ENCODE measurements at places on chromosomes 5 and 9. TPM values are rescaled to one million over a fixed set of nuclear protein-coding genes. Genes with fewer than 3 reads are reported as not detected.

Gene HK3
- 16.9 TPM for total RNA-seq

Gene CDKN2B-AS1
- 0.65 TPM for total RNA-seq

Gene ACER2
- total RNA-seq: 3.5 TPM

Gene SWI5
- total RNA-seq: 11.5 TPM

Gene ORM2
- not detected for total RNA-seq

Gene ZNF346
- 11.6 TPM for total RNA-seq

Gene MARCOL
- not detected for total RNA-seq

Gene AMBP
- total RNA-seq: 0.65 TPM

Gene MOCS2
- total RNA-seq: 55.2 TPM

Gene PTPN3
- total RNA-seq: 1.7 TPM

Gene SOWAHA
- total RNA-seq: not detected

Gene CBY3
- total RNA-seq: not detected

Gene PCDHGB6
- total RNA-seq: 6.7 TPM

Gene GFPT2
- 83.3 TPM for total RNA-seq

Gene CTSL
- 176 TPM for total RNA-seq

Gene GHR
- total RNA-seq: 11.4 TPM

Gene FAM81B
- not detected for total RNA-seq

Gene TMEM215
- not detected for total RNA-seq

Gene ENC1
- 12.7 TPM for total RNA-seq

Gene KCNT1
- total RNA-seq: 0.28 TPM

Gene PCDHB9
- 5.3 TPM for total RNA-seq

Gene PCDHAC1
- total RNA-seq: 0.14 TPM

Gene CARD9
- 3.1 TPM for total RNA-seq

Gene TICAM2
- total RNA-seq: 7.7 TPM

Gene CDX1
- total RNA-seq: 0.28 TPM

Gene CCL27
- not detected for total RNA-seq

Gene TMOD1
- total RNA-seq: 72.1 TPM

Gene UIMC1
- 41.4 TPM for total RNA-seq
